Activated CD4-positive, alpha-beta T cell treated with anti-CD3 and anti-CD28 coated beads, Interleukin-2, amount 50 U/mL, for 24 hours (primary cell): ENCODE measurements at places on chromosomes 5 and 9.

DNA sequence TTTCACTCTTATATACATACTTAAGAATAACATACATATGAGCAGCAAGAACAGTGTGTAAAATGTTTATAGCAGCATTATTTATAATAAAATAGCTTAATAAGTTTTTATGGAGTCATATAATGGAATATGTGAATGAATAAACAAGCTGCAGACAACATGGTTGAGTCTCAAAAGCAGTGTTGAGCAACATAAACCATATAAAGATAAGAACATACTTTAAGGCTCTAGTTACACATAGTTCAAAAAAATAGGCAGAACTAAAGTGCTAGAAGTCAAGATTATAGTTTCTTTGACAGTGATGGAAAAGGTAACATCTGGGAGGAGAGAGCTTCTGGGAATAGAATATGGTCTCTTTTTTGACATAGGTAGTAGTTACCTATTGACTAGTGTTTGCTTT lies 53.7 kb upstream of the ADAMTS19 start:
- no peak for DNase-seq

DNA sequence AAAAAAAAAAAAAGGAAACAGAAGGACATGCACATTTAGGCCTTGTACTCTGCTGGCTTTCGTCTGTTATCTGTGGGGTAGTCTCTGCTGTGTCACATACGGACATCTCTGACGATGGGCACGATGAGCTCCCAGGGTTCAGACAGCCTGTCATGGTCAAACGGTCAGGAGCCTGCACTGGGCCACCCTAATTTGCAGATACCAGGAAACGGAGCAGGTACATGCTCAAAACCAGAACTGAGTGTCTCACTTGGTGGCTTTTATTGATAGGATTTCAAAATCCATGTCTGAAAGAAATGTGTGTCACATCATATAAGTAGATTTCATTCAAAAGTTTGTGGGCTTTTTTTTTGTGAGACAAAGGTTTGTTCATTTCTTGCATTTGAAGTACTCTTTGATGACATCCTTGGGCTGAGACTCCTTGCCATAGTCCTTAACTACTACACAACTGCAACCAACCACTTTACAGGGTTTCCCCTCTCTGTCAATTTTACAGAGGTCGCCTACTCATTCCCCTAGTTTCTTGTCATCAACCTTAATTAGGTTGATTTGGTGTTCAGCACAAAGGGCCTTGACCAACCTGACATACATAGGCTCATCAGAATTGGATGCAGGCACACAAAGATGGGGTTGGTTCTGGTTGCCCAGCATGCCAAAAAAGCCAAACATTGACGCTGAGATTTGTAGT lies 9.0 kb downstream of the CKMT2 start:
- DNase-seq: no peak

GRCh38 chr5:165579911-165580310 lies 2074.5 kb downstream of the MAT2B start:
- DNase-seq: no peak

DNA sequence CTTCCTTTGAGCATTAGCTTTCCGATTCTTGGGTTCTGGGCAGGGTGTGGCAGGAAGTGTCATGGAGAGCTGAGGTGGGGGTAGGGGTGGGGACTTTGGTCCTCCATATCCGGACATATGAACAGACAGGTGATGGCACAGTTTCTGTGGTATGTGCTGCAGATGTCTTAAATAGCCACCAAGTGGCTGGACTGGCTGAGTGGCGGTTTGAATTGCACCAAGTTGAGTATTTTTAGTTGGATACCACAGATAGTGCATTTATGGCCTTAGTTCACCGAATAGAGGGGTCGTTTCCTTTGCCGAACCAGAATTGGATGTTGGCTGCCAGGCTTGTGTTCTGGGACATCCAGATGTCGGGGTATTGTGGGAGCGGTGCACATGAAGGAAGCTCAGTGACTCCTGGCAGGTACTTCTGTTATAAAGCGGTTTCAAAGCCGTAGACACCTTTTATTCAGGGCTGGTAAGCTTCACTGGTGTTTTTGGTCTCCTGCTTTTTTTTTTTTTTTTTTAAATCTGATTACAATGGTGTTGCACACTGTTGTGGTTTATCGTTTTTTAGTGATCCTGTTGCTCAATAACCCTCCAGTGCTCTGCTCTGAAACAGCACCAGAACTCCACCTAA lies 15.1 kb upstream of the TNFAIP8 start:
- DNase-seq: no peak

GRCh38 chr5:20276061-20276958 lies 288.3 kb upstream of the CDH18 start:
- DNase-seq: no peak

GRCh38 chr5:175696855-175697198 lies 39.0 kb downstream of the HRH2 start:
- no peak for DNase-seq
